HFFc6 (cell line): ENCODE measurements at places on chromosomes 1 and 21.

DNA sequence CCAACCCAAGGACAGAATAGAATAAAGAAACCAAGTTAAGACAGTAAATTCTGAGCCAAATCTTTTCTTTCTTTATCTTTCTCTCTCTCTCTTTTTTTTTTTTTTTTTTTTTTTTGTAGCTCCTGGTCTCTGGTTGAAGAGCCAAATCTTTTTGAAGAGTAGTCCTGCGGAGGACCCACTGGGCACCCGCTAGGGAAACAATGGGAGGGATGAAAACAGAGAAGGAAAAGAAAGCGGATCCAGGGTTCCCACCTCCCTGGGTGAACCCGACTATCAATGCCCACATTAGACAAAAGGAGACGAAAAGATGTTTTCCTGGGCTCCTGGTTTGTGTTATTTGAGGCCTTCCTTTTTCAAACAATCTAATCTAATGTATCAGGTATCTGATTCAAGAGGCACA lies 49.8 kb upstream of the FBXO28 start:
- H3K27me3 ChIP-seq, result no peaks in the 10 kb centered on the region
- DNase-seq, result no peak
- H3K27ac ChIP-seq, result no peak overlapping the region
- peaks cover 47% of the 10 kb centered on the region for H3K4me1 ChIP-seq

- DNase-seq, result no peak
- H3K27ac ChIP-seq, result no peak overlapping the region; the same call in 1 of the 2 replicates
- no peaks in the 10 kb centered on the region for H3K27me3 ChIP-seq
- peaks cover 19% of the 10 kb centered on the region for H3K4me1 ChIP-seq
- H3K36me3 ChIP-seq, result peaks cover 22% of the 10 kb centered on the region
These were observed 439.2 kb downstream of the PTBP2 start for GRCh38 chr1:97160818-97161217.

- H3K4me1 ChIP-seq, result no peaks in the 10 kb centered on the region
- H3K27ac ChIP-seq, result no peak overlapping the region
These were observed 186.7 kb downstream of the HFM1 start for GRCh38 chr1:91217911-91218310.

- H3K36me3 ChIP-seq, result no peaks in the 10 kb centered on the region
- H3K27me3 ChIP-seq, result no peaks in the 10 kb centered on the region; the same call in 1 of the 2 replicates
- no peak overlapping the region for H3K4me3 ChIP-seq
- H3K4me1 ChIP-seq, result no peaks in the 10 kb centered on the region
- no peak for DNase-seq
These were observed 394.8 kb upstream of the ESRRG start for GRCh38 chr1:217117973-217118465.

GRCh38 chr1:200473698-200474371 lies 64.0 kb upstream of the ZNF281 start:
- H3K4me1 ChIP-seq, result peaks cover 36% of the 10 kb centered on the region
- peak overlapping the region; percentile 53 for H3K4me3 ChIP-seq
- no peak overlapping the region; the same call in 1 of the 2 replicates for H3K27ac ChIP-seq
- H3K36me3 ChIP-seq, result no peaks in the 10 kb centered on the region
- no peak for DNase-seq

DNA sequence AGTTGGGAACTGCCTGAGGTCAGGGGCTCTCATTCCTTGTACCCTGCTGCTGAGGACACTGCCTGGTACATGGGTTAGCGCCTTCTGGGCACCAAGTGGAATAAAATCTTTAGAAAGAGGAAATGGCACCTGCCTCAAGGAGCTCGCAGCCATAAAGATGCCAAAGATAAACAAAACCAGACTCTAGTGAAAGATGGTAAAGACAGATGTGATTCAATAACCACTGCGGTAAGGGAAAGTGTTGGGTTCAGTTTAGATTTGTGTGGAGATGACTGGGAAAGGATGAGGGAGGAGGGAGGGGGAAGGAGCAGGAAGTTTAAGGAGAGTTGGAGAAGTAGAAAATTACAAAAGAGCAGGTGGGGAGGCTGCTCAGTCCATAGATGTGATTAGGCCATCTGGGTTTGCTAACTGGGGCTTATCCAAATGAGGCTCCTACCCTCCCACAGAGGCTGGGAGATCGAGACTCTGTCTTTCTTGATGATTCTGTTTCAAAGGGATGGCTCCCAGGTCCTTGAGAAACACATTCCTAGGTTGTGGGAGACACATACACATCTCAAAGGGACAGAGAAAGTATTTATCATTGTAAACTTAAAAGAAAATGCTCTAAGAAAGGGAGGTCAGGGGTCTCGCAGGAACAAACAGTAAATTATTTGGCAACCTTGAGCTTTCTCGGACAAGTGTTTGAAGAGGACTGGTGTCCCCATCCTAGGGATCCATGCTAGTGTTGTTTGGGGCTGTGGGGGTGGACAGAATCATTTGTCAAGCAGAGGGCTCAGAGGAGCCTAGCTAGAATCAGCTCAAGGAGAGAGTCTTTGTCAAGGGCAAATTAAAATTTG lies 65.7 kb upstream of the MORC3 start:
- H3K27me3 ChIP-seq, result peaks cover 1% of the 10 kb centered on the region
- DNase-seq, result no peak
- H3K27ac ChIP-seq, result no peak overlapping the region
- H3K36me3 ChIP-seq, result peaks cover 38% of the 10 kb centered on the region
- H3K4me1 ChIP-seq, result no peaks in the 10 kb centered on the region
- no peak overlapping the region for H3K4me3 ChIP-seq

GRCh38 chr1:182415789-182416188 lies 15.3 kb upstream of the TEDDM1 start:
- H3K27ac ChIP-seq, result no peak overlapping the region
- DNase-seq, result no peak
- H3K4me3 ChIP-seq, result no peak overlapping the region
- H3K27me3 ChIP-seq, result peaks cover 12% of the 10 kb centered on the region
- no peaks in the 10 kb centered on the region for H3K4me1 ChIP-seq
- no peaks in the 10 kb centered on the region for H3K36me3 ChIP-seq

GRCh38 chr1:240582953-240583352 lies 29.0 kb downstream of the GREM2 start:
- no peaks in the 10 kb centered on the region; the same call in 1 of the 2 replicates for H3K27me3 ChIP-seq
- peak; percentile 15 for DNase-seq
- H3K4me3 ChIP-seq, result peak overlapping the region; percentile 46; the same call in 1 of the 2 replicates
- H3K36me3 ChIP-seq, result no peaks in the 10 kb centered on the region
- H3K27ac ChIP-seq, result peak overlapping the region; percentile 0; the same call in 1 of the 2 replicates

GRCh38 chr1:35191429-35192055 lies 1.4 kb downstream of the SFPQ start:
- H3K27ac ChIP-seq, result peak overlapping the region; percentile 76
- H3K27me3 ChIP-seq, result peaks cover 15% of the 10 kb centered on the region
- H3K4me1 ChIP-seq, result peaks cover 64% of the 10 kb centered on the region
- DNase-seq, result no peak
